ENCODE measurements at places on chromosomes 13 and 19.

- DNase-seq: no peak
Observed at GRCh38 chr13:111356795-111357194, 36.4 kb downstream of the TEX29 start.

DNA sequence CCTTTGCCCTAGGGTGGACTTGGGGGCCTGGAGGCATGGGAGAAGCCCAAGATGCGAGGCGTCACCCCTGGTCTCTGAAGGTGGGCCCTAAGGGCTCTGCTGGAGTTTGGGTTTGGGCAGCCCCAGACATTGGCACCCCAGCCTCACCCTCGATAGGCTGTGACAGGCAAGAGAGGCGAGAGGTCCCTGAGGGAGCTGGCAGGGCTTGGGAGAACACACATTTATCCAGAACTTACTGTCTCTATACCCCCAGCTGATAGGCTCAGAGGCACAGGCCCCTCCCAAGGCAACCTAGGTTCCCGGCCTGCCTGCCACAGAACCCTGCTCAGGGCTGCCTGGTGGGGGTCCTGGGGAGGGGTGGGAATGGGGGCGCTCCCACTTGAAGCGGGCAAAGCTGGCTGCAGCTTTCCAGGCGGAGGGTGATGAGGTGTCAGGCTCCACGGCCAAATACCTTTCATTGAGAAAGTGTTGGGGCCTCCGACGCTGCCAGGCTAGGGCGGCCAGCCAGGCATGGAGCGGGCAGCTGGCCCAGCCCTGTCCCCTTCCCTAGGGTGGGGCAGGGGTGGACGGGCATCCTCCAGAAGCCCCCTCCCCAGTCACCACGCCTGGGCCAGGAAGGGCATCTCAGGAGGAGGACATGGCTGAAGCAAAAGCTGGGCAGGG, 9.7 kb downstream of the CILP2 start:
- no peak for DNase-seq

GRCh38 chr19:41225238-41226052, 6.4 kb downstream of the AXL start:
- peak; percentile 49 for DNase-seq

DNA sequence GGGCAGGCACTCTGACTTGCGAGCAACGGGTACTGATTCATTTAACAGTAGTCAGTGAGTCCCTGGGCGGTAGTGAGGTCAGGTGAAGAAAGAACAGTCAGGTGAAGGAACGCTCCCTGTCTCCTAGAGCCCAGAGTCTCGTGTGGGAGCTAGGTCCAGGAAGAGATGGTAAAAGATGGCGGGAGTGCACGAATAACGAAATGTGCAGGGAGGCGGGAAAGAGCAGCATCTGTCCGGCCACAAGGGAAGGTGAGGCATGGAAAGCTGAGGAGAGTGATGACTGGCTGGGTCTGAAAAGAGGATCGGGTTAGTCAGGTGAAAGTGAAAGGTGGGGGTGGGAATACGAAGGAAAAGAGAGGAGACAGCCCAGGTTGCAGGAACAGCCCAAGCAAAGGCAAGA, 63.9 kb upstream of the SLC15A1 start:
- no peak for DNase-seq

DNA sequence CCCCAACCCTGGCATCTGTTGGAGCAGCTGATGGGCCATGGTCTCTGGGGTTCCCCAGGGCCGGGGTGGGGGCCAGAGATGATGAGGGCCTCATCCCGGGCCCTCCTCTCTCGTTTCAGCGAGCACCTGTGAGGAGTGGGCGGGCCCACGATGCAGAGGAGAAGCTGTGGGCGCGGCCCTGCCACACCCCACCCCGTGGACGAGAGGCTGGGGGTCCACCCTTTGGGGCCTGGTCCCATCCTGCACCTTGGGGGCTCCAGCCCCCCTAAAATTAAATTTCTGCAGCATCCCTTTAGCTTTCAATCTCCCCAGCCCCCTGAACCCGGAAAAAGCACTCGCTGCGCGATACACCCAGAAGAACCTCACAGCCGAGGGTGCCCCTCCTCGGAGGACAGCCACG, 5.6 kb downstream of the HMG20B start:
- no peak for DNase-seq

DNA sequence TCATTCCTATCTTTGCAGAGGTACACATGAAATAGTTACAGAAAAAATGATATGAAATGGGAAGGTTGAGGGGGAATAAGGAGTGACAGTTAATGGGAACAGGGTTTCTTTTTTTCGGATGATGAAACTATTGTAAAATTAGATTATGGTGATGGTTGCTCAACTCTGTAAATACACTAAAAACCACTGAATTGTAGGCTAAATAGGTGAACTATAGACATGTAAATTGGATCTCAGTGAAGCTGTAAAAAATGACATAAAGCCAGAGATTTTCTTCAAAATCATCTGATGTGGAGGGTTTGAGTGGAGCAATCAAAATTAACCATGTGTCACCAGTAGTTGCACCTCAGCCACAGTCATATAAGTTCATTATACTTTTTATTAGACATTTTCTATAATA, 6.6 kb upstream of the FLT3 start:
- peak; percentile 16 for DNase-seq

DNA sequence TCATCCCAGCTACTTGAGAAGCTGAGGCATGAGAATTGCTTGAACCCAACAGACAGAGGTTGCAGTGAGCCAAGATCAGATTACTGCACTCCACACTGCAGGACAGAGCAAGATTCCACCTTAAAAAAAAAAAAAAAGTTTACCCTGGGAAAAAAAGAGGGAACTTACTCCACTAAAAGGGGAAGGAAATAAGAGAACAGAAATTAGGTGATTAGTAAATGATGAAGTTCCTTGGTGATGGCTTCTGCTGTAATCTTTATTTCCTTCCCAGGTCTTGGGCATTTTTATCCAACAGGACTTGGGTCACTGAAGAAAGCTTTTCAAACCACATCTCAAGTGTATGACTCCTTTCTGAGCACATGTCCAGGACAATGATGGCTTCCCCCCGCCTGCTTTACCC, 9.3 kb downstream of the ZNF780A start:
- DNase-seq: no peak

DNA sequence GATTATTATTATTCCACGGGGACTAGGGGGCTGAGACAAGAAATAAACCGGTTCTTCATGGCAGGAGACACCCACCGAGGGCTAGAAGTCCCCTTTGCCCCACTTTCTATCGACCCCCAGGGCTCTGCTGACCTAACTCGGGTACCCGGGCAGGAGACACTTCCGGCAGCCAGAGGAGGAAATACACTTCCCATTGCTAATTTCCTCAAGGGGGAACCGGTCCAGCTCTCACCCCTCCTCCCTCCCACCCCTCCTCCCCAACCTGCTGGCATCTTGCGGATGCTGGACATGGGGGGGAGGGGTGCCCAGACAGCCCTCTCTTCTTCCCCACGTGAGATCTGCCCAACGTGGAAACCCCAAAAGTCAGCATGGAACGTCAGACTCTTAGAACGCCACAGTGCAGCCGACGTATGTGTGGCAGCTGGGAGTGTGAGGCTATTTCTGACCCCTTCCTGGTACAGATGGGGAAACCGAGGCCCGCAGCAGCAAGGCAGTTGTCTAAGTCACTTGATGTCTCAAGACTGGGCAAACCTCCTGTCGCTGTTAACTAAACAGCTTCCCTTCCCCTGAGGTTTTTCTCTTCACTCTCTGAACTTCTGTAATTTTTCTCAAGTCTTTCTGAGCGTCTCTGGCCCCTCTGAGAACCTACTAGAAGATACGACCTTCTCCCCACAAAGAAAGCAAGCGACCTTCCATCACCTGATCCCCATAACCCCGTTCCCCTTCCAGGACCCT, 3.6 kb downstream of the GPR4 start:
- DNase-seq: no peak

- DNase-seq: no peak
Observed at GRCh38 chr13:61202042-61202441, 213.6 kb downstream of the PCDH20 start.

DNA sequence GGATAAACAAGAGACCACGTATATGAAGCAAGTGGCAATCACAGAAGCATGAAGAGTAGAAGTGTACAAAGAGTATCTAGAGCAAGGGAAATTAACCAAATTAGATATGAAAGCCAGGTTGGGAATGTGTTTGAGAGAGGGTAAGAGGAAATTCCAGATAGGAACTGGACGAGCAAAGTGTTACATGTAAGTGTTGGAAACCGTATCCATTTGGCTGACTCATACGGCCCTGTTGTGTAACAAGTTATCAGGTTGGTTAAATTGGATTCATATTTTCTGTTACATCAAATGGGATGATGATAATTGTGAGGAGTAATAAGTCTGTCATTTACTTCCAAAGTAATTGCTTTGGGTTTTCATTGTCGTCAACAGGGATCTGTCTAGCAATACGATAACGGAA, 46.7 kb downstream of the RXFP2 start:
- DNase-seq: no peak

DNA sequence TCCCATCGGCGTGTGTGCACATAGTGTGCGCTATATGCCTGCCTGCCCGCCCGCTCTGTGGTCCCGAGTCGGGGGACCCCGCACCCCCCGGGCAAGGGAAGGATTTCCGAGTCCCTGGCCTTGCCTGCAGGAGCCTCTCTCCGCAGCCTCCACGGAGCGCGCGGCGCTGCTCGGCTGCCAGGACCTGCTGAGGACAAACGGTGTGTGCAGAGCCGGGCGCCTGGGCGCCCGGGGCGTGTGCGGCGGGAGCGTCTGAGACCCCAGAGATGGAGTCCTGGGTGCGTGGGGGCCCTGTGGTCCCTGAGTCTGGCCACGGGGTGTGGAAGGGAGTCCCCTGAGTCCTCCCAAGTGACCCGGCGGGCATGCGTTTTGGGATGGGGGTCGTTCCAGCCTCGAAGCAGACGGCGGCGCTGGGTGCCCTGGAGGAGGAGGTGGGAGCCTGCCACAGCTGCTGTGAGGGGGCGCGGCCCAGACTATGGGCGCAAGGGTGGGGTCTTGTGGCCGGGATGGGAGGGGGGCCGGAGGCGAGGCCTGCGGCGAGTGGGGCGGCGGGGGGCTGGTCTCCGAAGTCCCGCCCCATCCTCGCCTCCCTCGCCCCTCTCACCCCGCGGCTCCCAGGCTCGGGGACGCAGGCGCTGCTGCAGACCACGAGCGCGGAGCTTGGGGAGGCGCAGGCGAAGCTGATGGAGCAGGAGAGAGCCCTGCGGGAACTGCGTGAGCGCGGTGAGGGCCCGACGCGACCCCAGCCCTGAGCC, 25.3 kb downstream of the CLEC4M start:
- no peak for DNase-seq

DNA sequence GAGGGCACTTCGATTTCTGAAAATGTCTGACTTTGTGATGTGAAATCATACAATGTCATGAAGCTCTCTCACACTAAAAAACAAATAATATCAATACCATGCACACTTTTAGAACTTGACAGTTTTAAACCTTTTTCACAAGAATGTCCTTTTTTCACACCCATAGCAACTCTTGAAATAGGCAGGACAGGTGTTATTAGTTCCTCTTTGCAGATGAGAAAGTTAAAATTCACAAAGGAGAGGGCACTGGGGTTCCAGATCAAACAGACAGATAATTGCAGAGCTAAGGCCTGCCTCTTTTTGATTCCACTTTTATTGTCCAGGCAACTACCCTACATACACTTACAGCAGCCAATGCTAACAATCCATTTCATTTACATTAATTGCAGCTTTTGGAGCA, 142.8 kb downstream of the KLF12 start:
- DNase-seq: no peak

- no peak for DNase-seq
Observed at GRCh38 chr19:8866344-8866743, 34.2 kb downstream of the MBD3L1 start.

GRCh38 chr19:3054972-3055740, 7.1 kb downstream of the TLE5 start:
- no peak for DNase-seq

DNA sequence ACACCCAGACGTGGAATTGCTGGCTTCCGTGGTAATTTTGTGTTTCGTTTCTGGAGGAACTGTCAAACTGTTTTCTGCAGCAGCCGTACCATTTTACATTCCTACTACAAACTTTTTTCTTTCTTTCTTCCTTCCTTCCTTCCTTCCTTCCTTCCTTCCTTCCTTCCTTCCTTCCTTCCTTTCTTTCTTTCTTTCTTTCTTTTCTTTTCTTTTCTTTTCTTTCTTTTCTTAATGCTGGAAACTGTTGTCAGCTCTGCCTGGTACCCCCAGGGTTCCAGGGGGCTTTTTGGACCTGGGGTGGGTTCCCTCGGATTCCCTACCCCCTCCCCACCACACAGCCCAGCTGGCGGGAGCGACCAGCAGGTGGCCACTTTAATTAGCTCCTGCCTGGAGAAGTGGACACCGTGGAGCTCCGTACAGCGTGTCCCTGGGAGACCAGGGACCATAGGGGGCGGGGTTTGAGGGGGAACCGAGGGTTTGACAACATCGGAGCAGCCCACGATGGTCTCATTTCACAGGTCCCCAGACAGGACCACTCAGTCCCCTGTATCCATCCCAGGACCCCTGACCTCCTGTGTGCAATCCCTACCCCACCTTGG, 24.4 kb downstream of the CELF5 start:
- DNase-seq: no peak

DNA sequence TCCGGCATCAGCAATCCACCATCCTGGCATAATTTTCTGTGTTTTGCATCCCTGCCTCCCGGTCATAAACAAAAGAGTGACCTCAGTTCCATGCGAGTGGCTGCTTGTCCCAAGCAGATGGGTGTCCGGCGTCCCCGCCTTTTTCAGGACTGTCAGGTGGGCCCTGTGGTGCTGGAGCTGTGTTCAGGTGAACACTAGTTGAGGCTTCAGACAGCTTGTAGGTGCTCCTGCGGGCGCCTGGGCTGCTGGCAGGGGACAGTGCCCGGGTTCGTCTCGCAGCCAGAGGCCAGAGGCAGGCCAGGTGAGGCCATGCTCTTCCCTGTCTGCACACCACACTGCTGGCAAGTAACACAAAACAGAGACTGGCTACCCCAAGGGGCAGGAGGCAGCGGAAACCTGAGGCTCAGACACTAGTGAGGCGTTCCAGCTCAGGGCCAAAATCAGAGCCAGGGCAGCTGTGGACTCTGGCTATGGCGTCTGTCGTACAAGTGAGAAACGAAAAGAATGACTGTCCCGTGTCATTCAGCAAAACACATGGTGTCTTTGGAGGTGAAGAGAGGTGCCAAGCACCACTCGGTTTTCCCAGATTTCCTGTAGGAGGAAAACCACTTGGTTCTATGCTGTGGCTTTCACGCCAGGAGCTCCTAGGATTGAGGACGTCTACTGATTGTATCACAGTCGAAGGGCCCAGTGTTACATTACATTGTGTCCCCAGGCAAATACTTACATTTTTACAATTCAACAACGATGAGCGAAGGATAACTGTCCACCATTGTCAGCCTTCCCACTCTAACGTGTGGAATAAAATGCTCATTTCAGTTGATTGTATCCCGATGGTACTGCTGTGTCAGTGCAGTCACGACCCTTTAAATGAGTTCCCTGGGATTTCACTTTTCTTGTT, 104.0 kb downstream of the ATP11A start:
- DNase-seq: no peak

Data from HAP-1 (cell line).